ENCODE measurements at places on chromosomes 6 and 20.

DNA sequence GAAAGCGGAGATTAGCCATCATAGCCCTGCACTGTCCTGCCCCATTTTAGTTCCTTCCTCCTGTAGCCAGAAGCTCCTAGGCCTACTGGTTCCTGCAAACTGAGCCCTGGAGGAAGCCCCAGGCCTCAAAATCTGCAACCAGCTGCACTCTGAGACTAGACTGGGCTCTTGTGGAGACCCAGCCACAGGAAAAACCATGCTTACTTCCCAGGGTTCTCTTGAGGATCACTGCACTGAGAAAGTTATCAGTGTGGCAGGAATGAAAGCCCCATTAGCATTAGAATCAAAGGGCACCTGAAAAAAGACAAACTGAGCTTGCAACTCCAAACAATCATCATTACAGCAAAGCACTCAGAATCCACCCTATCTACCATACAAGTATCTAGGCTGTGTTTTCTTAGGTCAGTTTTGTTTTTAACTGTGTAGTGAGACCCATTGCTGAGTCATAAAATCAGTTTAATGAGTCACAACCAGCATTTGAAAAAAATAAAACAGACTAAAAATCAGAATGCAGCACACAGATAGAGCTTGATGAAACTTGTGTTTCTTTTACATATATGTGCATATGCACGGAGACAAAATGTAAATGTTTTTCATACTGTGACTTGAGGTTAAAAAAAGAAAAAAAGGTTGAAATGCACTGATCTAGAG is 91.0 kb downstream of the UNC5CL start:
- no peak for DNase-seq

DNA sequence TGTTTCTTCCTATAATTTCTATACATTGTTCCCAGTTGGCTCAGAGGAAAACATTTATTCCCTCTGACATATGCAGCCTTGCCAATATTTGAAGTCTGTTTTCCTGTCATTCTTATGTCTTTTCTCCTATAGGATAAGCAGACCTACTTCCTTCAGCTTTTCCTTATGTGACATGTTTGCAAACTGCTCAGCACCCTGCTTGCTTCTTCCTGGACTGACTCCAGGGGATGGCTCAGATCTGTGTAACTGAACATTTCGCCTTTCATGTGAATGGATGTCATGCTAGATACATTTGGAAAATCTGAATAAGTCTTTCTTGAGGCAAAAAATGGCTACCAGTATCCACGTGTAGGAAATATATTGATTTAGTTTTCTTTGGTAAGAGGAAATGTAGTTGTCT is 113.2 kb downstream of the CARMIL1 start:
- DNase-seq, result no peak

- DNase-seq, result no peak
These were observed 114.0 kb downstream of the BFSP1 start for GRCh38 chr20:17417225-17417624.

DNA sequence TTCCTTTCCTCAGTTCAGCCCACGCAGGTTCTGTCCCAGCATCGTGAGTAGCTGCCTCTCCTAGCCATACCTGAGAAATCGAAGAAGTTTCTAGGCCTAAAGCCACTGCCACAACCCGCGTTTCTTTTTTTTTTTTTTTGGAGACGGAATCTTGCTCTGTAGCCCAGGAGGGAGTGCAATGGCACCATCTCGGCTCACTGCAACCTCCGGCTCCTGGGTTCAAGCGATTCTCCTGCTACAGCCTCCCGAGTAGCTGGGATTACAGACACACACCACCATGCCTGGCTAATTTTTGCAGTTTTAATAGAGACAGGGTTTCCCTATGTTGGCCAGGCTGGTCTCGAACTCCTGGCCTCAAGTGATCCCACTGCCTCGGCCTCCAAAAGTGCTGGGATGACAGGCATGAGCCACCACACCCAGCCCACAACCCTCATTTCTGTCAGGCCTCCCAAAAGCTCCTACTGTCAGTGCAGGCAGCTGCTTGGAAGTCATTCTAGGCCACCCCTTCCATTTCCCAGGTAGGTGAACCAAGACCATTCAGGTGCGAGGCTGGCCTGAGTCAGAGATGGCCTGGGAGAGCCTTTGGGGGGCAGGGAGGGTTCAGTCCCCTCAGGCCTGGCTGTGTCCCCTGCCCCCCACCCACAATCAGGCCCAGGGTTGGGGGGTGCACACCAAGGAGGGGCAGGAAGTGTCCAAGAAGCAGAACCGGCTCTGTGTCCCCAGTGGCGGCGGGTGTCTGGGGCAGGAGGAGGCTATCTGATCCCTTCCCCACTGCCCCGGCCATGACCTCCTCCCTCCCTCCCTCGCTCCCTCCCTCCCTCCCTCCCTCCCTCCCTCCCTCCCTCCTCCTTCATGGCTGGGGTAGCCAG is 47.2 kb downstream of the NOL4L start:
- DNase-seq, result no peak

DNA sequence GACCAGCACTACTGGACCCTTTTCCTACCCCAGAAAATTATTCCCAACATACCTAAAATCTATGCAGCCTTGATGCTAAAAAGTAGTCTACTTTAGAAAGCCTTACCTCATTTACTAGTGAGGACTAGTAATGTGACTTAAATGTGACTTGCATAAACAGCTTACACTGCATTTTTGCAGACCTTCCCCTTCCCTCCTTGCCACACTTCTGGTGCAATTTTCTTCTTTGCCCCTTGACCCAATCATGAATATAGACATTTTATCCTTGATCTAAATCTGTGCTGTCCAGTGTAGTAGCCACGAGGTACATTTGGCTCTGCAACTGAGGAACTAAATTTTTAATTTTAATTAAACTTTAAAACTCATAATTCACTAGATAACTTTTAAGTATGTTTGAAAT is 7.0 kb upstream of the ZKSCAN8 start:
- no peak for DNase-seq

- no peak for DNase-seq
These were observed 166.7 kb upstream of the CENPW start for GRCh38 chr6:126173265-126173664.

DNA sequence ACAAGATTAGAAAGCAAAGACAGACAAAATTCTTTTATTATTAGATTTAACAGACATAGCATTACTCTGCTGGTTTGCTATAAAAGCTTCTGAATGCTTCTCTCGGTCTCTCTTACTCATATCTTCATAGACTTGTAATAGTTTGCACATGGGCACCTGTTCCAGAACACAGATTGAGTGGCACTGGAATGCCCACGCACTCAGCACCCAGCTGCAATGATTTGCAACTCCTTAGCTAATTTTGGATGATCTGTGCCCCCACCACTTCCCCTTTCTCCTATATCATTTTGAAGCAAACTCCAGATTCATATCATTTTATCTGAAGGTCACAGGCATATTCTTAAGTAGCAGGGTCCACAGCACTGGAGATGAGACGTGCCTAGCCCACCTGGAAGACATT is 148.8 kb downstream of the CFAP61 start:
- DNase-seq, result no peak

DNA sequence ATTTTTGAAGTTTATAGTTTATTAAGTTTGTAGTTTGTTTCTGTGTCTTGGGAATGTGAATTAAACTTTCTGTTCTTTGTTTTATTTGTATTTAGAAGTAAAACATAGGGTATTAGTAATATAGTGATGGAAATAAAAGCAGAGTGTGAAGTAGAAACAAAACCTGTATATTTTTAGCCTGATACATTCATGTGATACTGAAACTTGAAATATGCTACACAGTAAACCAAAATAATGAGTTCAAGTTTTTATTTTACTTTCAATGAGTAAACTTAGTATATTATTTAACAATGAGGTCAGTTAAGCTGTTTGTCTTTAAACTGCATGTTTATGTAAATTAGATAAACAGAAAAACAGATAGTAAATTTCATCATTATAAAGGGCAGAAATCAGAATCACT is 1592.6 kb downstream of the GRIK2 start:
- DNase-seq, result no peak

DNA sequence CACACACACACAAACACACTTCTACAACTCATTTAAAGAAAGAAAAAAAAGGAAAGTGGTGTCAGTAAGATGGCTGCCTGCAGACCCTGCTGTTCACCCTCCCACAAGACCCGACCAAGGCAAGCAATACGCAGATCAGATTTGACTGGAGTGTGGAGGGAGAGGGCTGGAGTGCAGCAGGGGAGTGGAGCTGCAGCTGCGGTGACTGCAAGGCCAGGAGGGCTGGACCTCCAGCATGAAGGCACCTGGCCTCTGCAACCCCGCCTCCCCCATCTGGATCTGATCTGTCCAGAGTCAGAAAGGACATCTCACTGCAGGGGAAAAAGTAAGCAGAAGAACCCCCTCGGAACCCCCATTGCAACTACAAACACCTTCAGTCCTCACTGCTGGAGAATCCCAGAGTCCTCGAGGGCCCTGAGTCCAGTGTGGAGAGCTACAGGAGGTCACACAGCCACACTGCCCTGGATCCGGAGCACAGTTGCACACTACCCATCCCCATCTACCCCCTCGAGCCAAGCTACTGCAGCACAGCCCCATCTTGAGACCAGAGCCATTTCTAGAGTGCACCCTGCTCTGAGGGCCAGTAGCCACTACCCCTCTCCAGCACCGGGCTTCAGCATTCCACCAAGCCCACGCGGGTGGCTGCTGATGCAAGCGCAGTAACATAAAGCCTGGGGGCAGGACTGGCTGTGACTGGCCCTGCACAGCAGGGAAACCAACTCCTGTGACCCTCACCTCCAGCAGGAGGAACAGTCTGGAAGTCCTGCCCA is 41.9 kb upstream of the SRSF6 start:
- no peak for DNase-seq

- DNase-seq, result no peak
These were observed 26.3 kb upstream of the TFAP2A start for GRCh38 chr6:10441004-10441654.

DNA sequence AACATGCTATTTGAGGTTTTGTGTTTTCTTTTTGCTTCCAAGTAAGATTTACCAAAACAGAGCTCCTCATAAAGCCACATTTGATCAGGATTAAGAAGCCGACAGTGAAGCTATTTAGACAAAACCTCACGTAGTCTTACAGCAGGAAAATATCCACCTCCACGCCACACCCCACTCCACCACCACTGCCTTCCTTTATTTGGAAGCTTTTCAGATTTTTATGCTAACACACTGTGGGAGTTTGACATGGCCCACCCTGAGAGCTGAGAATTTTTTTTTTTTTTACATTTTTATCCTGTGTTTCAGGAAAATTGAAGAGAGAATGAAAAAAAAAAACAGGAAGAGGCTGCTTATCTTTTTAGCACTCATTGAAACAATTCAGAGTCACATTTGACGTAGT is 104.8 kb upstream of the MC3R start:
- no peak for DNase-seq

GRCh38 chr6:26053992-26054780 is 33.0 kb upstream of the HFE start:
- no peak for DNase-seq

GRCh38 chr20:3550837-3551236 is 80.0 kb downstream of the ATRN start:
- DNase-seq, result no peak

GRCh38 chr20:49775229-49775693 is 37.4 kb upstream of the SLC9A8 start:
- no peak for DNase-seq

GRCh38 chr6:7461416-7461815 is 71.8 kb downstream of the RIOK1 start:
- DNase-seq, result no peak

- no peak for DNase-seq
These were observed 226.1 kb upstream of the GJE1 start for GRCh38 chr6:141906569-141907080.

DNA sequence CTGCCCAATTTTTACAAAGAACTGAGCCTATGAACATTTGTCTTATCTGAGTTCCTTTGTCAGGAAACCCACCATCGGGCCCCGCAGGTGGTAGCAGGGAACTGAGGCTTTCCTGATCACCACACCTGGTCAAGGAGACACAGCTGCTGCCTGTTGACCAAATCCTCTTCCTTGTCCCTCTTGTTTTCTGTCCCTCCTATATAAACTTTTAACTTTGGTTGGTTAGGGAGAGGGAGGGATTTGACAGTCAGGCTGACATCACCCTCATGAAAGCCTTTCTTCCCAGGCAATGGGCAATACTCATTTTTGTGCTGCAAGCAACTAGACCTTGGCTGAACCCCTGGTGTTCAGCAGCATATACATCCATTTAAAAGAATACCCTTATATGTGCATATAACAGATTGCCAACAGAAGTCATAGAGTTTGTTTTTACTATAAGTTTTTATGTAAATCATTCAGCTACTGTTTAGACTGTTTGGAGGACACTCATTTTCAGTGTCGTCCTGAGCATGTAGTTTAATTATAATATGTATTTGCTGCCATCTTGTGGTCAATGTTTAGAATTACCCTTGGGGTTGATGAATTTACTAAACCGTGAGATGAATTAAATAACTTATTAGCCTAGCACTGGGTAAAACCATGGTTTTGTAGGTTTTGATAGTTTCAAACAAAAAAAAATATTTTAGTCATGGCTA is 17.0 kb downstream of the CRISP1 start:
- DNase-seq, result no peak

- no peak for DNase-seq
These were observed 16.4 kb downstream of the SLCO4A1 start for GRCh38 chr20:62658593-62659178.

DNA sequence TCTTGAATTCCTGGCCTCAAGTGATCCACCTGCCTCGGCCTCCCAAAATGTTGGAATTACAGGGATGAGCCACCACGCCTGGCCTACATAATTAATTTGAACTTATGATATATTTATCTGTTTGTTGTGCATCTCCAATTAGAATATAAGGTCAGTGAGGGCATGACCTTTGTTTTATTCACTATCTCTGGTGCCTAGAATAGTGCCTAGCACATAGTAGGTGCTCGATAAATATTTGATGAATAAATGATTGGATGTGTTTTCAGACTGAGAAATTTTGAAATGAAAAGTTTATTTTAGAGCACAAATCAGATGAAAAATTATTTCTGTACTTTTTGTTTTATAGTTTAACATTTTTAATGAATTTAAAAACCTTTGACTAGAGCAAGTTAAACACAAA is 19.4 kb upstream of the VEGFA start:
- no peak for DNase-seq

- no peak for DNase-seq
These were observed 160.0 kb downstream of the SOD2 start for GRCh38 chr6:159533016-159533415.

- no peak for DNase-seq
These were observed 9.8 kb upstream of the BLCAP start for GRCh38 chr20:37537505-37537904.

DNA sequence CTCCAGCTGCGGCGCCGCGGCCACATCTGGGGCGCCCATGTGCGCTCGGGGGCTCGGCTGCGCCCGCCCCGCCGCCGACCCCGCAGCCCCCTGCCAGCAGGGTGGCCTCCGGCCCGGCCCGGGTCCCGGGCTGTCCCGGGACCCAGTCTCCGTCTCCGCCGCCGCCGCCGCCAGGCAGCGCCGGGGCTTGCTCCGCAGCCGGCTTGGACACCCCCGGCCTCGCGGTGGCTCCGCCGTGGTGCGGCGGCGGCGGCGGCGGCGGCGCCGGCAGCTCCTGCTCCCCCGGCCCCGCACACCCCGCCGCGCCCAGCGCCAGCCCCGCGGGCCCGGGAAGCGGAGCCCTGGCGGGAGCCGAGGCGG is 219 bp downstream of the ISM1 start:
- no peak for DNase-seq

All from nucleus accumbens (tissue), 56 donors.